ENCODE measurements at places on chromosomes 4 and X.
A peak's percentile ranks its signal among the peaks of the same experiment; 100 is the strongest.

GRCh38 chr4:4248885-4249203, 821 bp upstream of the TMEM128 start:
- no peak for DNase-seq

DNA sequence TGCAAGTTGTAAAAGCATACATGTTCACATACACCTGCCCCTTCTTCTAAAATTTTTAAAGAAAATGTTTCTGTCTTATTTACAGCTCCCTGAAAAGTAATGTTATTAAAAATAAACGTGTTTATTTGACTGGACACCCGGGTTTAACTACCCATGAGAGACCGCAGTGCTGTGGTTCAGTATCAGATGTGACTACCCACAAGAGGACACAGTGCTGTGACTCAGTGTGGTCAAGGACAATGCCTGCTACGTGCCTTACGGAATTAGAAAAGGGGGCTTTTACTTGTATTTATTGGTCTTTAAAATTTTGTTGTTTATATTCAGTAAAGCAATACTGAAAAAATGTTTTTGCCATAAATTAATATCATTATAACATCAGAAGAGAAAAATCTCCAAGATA, 641.4 kb downstream of the TRIML1 start:
- no peak for DNase-seq

DNA sequence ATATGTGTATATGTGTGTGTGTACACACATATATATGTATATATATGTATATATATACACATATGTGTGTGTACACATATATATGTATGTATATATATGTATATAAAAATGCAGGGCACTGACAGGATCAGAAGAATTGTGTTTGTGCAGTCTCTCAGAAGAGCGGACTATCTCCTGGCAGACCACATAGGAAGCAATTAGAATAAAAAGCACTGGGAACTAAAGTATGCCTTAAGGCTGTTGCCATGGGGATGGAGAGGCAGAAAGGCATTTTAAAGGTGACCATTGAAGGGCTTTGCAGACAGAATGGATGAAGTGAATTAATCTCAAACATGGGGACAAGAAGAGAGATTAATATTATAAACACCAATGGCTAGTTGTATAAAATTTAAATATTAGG, 33.7 kb upstream of the USP51 start:
- DNase-seq, result no peak

GRCh38 chr4:144985531-144985930, 112.5 kb downstream of the ANAPC10 start:
- DNase-seq, result no peak

DNA sequence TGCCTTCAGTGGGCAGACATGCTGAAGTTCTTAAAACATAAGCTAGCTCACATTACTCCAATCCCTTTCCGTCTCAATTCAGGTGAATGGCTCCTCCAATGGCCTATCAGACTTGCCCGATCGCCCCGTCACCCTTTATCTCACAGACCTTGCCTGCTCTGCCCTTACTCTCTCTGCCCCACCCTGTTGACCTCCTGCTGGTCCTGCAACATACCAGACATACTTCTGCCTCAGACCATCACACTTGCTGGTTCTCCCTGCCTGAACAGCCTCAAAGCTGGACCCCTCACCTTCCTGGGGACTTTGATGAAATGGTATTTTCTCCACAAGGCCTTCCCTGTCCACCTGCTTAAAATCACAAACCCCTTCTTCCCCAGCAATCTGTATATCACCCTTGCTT, 340.1 kb upstream of the NR3C2 start:
- no peak for DNase-seq

- DNase-seq, result no peak
Observed at GRCh38 chrX:12349201-12349600, 210.9 kb downstream of the FRMPD4 start.

DNA sequence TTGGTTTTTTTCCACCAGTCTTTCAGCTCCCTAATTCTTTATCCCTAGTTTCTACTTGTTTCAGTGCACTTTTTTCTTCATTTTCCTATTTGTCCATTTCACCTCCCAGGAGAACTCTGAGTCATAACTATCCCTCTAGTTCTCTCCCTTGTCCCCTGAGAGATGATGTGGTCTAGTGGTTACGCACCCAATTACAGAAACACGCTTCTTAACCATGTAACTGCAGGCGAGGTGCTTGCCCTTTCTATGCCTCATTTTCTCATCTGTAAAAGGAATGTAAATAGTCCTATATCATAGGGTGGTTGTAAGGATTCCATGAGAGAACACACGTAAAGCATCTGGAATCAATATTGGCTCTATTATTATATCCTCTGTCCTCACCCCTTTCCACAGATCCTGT, 8.8 kb upstream of the GRPR start:
- DNase-seq, result no peak

DNA sequence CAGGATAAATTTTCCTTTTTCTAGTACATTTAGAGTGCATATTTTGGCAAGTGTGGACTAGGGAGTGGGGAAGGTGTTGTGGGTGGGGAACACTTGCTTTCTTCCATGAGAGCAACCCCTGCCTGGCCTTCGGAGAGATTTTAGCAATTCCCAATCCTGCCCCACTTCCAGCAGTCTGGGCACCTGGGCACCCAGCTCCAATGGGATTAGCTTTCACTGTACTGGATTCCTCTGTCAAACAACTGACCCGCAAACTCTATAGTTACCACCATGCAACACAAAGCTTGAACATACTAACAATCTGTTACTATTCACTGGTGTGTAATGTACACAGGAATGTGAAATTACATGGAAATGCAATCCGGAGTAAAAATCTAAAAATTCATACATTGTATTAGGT, 50.3 kb downstream of the SH3RF1 start:
- no peak for DNase-seq

DNA sequence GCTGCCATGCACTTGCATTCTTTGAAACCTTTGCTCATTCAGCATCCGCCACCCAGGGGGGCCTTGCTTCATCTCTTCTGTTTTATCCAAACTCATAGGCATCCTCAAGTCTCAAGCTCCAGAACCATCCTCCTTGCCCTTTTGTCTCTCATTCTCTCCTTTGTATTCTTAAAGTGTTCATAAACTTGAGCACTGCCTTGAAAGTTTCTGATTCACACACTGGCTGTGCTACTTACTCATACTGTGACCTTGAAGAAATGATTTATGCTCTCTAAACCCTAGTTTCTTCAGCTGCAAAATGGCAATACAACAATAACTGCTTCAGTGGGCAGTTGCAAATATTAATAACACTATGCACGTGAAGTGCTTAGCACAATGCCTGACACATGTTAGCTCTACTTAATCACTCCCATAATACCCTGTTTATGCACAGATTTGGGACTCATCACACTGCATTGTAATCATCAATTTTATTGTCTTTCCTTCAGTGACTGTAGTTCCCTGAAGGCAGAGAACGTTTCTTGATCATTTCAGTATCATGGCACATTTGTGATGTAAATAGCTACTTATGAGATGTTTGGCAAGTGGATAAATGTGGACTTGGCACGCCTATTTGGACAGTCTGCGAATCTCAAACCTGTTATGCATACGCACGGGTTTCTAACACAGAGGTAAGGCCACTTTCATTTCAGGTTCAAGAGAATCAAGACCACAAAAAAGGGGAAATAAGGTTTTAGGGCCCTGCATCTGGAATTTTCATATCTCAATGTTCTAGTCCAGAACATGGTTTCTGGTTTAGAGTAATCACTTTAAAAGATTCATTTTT, 291.0 kb downstream of the LDB2 start:
- DNase-seq, result no peak

DNA sequence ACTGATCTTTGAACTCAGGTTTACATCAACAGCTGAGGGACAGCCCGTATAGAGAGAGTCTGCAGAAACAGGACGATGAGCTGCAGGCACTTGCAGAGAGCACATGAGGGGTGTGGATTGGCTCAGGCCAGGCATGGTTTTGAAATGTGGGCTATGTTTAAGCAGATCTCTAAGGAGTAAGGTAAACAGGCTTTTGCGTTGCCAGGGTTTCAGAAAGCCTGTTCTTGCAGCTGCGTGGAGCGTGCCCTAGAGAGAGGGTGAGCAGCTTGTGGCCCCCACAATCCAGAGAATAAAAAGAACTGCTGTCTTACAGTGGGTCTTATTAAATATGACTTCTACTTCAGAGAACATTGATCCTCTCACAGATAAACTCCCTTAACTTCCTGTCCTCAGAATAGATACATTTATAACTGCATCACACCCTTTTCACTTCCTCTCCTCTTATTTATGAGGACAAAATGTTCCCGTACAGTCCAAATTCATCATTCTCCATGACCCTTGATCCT, 64.1 kb downstream of the TMA16 start:
- DNase-seq, result no peak

- DNase-seq, result peak; percentile 87
Observed at GRCh38 chr4:54064317-54065111, at the start of gene CHIC2. TSS of gene CHIC2 (minus strand) at chr4:54064605. CDS start at chr4:54064300, 305 bp downstream.

- DNase-seq, result peak; percentile 42
Observed at GRCh38 chrX:9341291-9342201, 123.3 kb upstream of the TBL1X start.

DNA sequence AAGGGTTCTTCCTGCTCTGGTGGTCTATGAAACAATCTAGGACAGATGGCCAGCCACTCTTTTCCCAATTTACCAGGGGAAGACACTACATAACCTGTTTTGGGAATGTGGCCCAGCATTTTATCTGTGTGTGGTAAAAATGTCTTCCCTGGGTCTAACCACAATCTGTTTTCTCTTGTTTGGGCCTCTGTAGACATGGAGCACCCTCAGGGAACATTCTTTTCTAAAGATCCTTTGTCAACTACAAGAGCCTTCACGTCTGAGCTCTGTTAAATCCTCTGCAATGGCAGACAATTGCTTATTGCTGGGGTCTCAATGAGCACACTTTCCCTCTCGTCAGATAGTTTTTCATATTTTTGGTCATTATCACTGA, 35.5 kb downstream of the PLAC1 start:
- DNase-seq, result no peak

- DNase-seq, result no peak
Observed at GRCh38 chr4:73674451-73674919, 54.2 kb upstream of the RASSF6 start.

DNA sequence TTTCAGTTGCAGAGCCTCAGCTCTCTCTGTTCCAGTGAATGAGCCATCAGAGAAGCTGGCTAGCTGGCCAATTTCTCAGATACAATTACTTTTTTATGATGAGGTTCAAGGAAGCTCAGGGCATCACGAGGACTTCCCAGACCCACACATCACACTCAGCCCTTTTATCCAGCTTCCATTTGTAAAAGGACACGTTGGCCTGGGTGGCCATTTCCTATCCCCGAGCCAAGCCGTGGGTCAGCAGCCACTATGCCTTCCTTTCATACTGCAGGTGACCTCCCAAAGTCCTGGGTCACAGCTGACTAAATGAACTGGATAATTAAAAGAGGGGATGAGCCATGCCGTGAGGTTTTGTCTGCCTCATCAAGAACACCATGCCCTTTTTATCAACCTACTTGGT, 236.9 kb upstream of the PPARGC1A start:
- DNase-seq, result no peak

DNA sequence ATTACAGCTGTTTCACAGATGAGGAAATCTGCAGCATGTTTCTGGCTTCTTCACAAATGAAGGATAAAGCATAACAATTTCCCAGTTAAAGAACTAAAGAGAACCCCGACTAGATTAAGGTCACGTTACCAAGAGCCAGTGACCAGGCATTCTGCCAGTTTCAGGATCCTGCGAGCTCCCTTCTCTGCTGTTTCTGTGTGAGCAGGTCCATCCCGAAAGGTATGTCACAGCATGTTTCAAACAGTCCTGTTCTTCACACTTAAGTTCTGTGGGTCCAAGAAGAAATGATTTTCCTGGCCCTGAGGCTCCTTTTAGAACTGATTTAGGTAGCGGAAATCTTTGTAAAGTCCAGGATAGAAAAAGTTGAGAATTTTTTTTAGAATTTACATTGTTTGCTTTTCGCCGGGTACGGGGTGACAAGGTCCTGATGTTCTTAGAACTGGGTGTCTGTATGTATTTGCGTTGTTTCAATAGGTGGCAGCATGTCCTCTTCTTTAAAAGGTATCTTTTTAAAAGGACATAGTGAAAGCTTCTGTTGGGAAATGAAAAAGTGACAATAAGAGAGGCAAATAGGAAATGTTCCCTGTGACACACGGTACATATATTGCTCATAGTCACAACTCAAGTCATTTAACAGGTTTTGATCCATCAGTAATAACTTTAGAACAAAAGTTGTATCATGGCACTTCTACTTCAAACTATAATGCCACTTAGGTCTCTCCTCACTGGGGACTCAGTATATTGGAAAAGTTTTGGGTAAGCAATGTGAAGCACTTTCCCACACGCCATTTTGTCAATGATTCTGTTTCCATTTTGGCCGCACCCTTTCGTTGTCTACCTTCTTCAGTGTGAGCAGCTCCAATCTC, 18.4 kb downstream of the IL21 start:
- no peak for DNase-seq

DNA sequence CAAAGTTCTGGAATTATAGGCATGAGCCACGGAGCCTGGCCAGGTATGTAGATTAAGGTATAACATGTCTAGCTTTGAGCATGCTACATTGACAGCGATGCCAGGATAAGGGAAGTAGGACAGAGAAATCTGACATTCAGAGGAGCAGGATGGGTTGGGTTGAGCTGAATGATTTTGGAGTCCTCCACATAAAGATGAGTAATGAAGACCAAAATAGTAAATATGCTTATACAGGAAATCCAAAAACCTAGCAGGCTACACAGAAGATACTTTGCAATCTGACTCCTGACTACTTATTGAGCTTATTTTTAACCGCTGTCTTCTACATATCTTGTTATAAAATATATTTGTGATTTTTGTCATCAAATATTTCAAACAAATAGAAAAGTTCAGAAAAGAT, 69.7 kb downstream of the PDGFC start:
- DNase-seq, result no peak

DNA sequence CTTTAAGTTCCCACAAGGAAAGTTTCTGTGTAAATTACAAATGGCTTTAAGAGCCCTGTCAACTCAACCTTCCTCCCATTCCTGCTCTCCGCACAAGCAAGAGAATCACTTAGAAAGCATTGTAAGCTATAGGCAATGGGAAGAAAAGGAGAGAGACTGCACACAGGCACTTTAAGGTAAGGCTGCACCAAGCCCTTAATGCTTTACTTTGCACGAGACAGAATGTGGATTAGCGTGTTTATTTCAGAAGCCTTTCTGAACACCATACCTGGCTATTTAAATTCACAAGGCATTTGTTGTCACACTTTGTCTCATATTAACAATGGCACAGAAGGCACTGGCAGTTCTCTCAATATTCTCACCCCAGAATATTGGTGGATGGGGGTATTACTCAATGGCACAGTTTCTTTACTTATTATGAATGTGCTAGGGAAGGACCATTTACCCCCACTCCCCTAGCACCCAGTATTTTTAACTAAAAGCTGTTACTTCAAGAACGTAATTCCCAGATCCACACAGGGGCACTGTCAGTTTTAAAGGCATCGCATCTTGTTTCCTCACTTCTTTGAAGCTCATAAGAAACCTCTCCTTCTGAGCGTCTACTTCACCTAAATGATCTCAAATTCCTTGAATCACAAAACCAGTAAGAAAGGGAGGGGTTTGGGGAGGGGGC, 150.0 kb downstream of the MAML3 start:
- no peak for DNase-seq

Data from stimulated activated CD4-positive, alpha-beta T cell treated with anti-CD3 and anti-CD28 coated beads, Interleukin-12 subunit alpha, Interleukin-12 subunit beta, amount 100 ng/mL, for 48 hours (primary cell).